ENCODE measurements at places on chromosomes 5 and 9.
A peak's percentile ranks its signal among the peaks of the same experiment; 100 is the strongest.

DNA sequence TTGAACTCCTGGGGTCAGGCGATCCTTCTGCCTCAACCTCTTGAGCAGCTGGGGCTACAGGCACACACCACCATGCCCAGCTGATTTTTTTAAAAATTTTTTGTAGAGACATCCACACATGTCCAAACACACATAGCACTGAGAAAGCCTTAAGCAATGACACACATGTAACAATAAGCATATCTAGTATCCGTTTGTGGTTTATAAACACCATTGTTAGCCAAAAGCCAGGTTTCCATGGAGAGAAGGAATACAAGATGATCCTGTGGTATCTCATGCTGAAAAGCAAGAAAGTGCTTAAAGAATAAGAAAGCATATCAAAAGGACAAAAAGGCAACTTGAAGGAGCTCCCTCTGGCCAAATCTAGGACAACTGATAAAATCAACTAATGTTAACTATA, 29.7 kb upstream of the SLC1A3 start:
- no peak for DNase-seq

GRCh38 chr5:93343570-93343969, 237.4 kb downstream of the NR2F1-AS1 start:
- peak; percentile 11 for DNase-seq

DNA sequence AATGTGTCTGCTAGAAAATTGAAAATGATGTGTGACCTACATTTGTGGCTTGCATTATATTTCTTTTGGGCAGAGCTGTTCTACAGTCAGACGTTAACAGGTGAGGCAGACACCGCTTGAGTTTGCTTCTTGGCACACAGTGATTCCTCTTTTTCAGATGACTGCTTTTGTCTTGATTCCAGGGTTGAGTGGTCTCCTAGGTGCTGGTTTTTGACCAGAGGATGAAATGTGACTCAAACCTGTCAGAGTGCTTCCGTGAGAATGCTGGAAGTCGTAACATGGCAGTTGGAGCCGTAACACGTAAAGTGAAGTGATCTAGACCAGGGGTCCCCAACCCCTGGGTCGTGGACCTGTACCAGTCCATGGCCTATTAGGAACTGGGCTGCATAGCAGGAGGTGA, 28.3 kb upstream of the NDFIP1 start:
- no peak for DNase-seq

DNA sequence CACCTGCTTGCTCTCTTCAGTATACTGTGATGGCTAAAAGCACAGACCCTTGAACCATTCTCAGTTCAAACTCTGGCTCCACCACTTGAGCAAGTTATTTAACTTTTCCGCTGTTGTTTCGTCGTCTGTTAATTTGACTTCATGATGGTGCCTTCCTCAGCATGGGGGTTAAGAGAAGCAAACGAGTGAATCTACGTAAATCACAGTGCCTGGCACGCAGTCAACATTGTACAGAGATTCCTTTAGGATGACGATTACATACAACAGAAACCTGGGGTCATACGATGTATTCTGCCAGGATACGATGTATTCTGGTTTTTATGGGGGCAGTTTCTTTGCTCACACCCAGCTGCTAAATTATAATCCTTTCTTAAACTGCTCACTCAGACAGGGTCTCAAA, 515.6 kb downstream of the CCDC171 start:
- DNase-seq = no peak

DNA sequence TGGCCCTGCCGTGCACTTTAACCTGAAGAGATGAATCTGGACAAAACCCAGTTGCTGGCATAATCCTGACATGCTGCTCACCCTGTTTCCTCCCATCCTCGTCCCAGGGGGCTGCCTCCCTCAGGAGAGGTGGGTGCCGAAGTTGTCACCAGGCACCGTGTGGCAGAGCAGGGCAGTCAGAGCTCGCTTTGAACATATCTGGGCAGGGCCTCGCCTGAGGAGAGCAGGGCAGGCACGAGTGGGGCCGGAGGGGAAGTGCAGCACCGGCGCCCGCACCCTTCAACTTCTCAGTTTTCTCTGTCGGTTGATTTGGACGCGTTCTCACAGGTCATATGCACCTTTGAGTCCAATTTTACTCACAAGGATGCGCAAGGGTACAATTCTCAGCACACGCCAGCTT, 141.1 kb upstream of the PHYKPL start:
- DNase-seq = no peak

- no peak for DNase-seq
Observed at GRCh38 chr9:89655056-89655989, 50.5 kb downstream of the GADD45G start.

DNA sequence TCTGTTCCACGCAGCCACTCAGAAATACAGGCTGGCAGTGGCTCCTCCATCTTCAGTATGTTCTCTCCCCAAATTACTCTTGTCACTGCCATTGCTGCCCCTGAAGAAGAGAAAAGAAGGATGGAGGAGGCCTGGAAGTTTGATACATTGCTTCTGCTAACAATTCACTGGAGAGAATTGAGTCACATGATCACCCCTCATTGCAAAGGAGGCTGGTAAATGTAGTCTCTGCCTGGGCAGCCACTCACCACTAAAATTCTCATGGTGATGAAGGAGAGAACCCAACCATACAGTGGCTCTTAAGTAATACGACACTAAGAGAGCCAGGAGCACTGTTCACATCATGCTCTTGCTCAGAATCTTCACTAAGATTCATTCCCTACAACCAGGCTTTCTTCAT, 112.0 kb downstream of the DOCK8 start:
- no peak for DNase-seq

DNA sequence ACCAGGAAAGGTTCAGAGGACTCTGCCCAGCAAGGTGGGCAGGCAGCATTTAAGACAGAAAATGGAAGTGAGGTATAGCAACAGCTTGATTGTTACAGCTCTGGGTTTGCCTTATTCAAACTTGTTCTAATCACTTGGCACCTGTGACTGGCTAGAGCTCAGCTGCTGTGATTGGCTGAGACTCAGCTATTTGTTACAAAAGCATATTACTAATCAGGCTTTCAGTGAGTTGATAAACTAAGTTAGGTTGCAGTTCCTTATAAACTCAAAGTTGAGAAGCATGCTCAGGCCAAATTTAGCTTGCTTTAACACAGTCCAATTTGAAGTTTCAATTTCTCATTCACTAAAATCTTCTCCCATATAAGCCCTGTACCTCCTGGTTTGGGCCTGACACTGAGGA, 56.3 kb downstream of the GDA start:
- peak; percentile 38 for DNase-seq

- DNase-seq = no peak
Observed at GRCh38 chr5:75435096-75435495, 76.3 kb downstream of the CERT1 start.

GRCh38 chr5:71923755-71924154, 183.5 kb upstream of the MAP1B start:
- no peak for DNase-seq

DNA sequence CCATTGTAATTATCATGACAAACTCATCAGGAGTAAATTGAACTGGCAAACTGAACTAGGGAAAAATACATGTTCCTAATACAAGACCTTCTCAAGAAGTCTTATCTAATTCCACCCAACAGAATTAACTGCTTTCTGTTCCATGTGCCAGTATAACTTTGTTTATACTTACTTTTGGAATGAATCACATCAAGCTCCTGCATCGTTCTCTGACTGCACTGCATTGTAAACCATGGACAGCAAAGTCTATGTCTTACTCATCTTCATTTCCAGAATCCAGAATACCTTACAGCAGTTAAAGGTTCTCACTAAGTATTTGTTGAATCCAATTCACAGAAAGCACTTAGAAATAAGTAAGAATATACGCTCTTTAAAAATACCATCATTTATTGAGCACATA, 102.8 kb downstream of the PLK2 start:
- DNase-seq = no peak

- DNase-seq = no peak
Observed at GRCh38 chr5:143679777-143680176, 132.2 kb upstream of the HMHB1 start.

DNA sequence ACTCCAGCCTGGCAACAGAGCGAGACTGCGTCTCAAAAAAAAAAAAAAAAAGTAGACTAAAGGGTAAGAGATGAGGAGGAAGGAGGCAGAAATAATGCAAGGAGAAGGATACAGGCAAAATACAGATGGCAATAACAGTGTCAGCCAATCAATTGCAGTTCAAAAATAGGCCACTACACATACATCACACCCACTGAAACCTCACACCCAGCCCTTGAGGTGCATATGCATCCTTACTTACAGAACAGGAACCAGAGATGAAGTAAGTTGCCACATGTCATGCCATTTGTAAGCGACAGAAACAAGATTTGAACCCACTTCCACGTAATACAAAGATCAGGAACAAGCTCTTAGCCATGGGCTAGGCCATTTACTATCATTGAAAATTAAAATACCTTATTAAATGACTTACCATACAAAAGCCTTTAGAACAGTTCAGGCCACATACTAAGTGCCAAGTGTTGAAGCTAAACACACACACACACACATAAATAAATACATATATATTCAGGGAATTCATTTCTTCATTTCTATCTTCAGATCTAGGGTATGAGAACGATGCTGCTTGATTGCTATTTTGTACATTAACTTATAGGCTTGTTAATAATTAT, 98.4 kb downstream of the FNBP1 start:
- DNase-seq = no peak

DNA sequence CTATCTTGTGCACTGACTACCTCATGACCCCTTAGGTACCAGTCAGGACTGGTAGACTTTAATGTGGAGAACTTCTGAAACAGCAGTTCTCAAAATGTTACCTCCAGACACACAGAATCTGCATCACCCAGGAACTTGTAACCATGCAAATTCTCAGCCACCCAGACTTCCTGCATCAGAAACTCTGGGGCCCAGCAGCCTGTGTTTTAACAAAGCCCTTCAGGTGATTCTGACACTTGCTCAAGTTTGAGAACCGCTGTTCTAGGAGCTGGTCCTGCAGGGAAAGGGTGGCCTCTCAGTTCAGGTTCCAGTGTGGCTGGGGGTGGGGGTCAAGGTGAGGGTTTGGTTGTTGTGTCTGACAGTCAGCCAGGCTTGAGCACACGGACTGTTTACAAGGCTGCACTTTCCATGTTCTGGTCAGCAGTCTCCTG, 28.4 kb downstream of the ZFP62 start:
- DNase-seq = no peak

DNA sequence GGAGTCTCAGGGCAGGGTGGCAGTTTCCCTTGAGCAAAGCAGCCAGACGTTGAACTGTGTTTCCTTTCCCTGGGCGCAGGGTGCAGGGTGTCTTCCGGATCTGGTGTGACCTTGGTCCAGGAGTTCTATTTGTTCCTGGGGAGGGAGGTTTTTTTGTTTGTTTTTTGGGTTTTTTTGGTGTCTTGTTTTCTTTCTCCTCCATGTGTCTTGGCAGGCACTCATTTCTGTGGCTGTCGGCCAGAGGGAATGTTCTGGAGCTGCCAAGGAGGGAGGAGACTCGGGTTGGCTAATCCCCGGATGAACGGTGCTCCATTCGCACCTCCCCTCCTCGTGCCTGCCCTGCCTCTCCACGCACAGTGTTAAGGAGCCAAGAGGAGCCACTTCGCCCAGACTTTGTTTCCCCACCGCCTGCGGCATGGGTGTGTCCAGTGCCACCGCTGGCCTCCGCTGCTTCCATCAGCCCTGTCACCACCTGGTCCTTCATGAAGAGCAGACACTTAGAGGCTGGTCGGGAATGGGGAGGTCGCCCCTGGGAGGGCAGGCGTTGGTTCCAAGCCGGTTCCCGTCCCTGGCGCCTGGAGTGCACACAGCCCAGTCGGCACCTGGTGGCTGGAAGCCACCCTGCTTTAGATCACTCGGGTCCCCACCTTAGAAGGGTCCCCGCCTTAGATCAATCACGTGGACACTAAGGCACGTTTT, 3.5 kb upstream of the PHYHD1 start:
- no peak for DNase-seq

DNA sequence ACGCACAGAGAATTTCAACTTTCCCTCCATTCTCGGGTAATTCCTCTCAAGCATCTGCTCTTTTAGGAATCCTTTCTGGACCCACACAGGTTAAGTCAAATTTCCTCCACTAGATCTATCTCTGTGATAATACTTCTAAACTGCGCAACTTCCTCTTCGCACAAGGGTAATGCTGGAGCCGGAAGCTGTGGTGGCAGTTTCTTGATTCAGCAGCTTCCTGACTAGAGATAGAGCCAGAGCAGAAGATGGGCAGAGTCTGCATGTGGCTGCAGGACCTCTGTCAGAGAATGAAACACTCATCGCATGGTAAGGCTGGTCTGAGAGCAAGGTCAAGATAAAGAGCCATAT, 11.1 kb upstream of the CDC42SE2 start:
- DNase-seq = peak; percentile 81

DNA sequence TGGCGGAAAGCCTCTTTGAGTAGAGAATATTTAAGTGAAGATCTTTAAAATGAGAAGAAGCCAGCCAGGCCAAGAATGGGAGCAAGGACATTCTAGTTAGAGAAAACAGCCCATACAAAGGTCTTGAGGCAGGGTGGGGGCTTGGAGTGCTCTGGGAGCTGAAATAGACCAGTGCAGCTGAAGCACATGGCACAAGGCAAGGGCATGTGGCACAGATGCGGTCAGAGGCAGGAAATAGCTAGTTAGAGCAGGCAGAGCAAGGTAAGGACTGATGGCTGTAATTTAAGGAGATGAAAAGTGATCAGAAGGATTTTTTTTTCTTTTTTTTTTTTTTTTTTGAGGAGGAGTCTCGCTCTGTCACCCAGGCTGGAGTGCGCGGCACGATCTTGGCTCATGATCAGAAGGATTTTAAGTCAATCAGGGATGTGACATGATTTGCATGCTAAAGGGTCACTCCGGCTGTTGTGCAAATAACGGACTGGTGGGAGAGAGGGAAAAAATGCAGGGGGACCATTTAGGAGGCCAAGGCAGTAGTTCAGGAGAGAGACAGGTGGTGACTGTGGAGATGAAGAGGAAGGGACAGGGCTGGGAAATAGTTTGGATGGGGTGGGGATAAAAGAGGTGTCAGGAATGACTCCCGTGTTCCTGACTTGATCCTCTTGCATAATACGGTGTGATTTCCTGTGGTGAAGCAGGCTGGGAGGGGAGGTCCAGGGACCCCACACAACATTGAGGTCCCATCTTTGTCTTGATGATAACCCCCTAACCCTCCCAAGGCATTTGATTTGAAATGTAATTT, 207.6 kb downstream of the HSPA4 start:
- no peak for DNase-seq

DNA sequence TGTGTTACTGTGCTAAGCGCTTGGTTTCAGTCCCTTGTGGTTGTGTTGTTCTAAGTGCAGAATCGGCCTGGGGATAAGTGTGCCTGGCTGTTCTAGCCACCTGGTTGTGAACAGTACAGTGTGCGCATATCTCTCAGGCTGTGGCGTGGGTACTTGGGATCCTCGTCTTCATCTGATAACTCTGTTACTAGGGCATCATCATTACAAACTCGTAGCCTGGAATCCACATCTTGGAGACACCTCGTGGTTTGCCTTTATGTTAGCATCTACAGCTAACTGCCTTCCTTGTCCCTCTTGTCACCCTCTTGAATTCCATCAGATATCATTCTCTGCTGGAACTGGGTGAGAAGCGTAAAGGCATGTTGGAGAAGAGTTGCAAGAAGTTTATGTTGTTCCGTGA, 41.5 kb downstream of the SPTAN1 start:
- DNase-seq = no peak

- DNase-seq = no peak
Observed at GRCh38 chr9:20048985-20049384, 260.1 kb upstream of the SLC24A2 start.

Measured in GM12878 (cell line).